ENCODE measurements at places on chromosomes 16 and 17. TPM values are rescaled to one million over a fixed set of nuclear protein-coding genes. Genes with fewer than 3 reads are reported as not detected.

Gene CES5A
- not detected for total RNA-seq

Gene EVI2A
- total RNA-seq = 0.10 TPM

Gene TMEM204
- total RNA-seq = 5.4 TPM

Gene TNFSF13
- total RNA-seq = 11.0 TPM

Gene DOC2B
- total RNA-seq = 1.4 TPM

All from hepatocyte (in vitro differentiated cells).